ENCODE measurements at places on chromosomes 12 and 14.

GRCh38 chr12:58639318-58639934, 280.9 kb downstream of the LRIG3 start:
- DNase-seq: no peak

GRCh38 chr12:69497308-69498026, 27.3 kb downstream of the FRS2 start:
- no peak for DNase-seq

- no peak for DNase-seq
Observed at GRCh38 chr12:55636116-55636655, 506 bp upstream of the OR10P1 start.

DNA sequence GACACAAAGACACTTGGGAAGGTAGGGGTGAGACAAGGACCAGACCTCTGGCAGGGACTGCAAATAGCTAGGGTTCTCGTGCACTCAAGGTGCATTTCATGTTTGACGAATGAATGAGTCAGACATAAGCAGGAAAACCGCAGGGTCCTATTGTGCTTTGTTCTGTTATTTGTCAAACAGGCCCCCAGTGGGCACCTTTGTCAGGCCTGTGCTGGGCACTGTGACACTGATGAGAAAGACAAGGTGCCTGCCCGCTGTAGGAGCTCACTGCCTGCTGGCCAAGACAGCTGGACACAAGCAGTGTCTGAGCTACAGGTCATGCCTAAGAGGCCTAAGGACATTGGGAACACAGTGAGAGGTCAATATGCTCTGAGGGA, 2.3 kb downstream of the OTUB2 start:
- peak; percentile 38 for DNase-seq

GRCh38 chr12:14741153-14741552, 44.8 kb upstream of the GUCY2C start:
- no peak for DNase-seq

DNA sequence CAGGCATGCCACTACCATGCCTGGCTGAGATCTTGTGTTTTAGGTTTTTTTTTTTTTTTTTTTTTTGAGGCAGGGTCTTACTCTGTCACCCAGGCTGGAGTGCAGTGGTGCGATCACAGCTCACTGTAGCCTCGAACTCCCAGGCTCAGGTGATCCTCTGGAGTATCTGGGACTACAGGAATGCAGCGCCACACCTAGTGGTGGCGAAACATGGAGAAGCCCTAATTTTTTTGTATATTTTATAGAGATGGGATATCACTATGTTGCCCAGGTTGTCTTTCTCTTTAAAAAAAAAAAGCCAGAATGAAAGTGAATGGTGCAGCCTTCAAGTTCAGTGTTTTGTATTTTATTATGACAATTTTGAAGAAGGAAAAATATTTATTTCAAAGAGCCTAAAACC, 44.1 kb downstream of the FGD4 start:
- no peak for DNase-seq

DNA sequence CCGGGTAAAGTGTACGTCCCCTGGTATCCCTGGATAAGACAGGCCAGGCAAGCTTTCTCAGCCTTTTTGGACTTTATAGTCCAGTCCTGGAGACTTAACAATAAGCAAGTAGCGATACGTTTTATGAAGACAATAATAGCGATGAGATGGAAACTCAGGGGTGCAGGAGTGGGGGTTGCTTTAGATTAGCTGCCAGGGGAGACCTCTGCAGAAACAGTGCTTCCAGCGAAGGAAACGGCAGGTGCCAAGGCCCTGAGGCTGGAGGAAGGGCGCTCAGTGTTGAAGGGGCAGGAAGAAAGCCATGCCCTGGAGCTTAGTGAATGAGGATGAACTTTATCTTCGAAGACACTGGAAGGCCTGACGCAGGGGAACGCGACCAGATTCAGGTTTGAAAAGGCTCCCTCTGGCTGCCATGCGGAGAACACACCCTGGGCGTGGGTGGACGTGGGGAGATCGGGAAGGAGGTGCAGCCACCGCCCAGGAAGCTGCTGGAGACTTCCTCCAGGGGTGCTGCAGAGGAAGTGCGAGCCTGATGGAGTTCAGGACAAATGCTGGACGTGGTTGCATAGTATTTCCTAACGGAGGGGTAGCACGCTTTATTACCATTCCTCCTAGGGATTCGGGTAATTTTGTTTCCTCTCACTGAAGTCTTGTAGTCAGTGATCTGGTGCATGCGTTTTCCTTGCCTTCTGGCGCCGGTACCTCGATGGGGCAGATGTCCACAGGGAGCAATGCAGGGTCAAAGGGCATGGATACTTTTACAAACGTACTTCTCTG, 26.1 kb upstream of the UBC start:
- DNase-seq: peak; percentile 82

GRCh38 chr14:74983343-74983742, 19.4 kb upstream of the EIF2B2 start:
- DNase-seq: no peak

GRCh38 chr14:64234877-64235651, 59.1 kb downstream of the ESR2 start:
- no peak for DNase-seq

DNA sequence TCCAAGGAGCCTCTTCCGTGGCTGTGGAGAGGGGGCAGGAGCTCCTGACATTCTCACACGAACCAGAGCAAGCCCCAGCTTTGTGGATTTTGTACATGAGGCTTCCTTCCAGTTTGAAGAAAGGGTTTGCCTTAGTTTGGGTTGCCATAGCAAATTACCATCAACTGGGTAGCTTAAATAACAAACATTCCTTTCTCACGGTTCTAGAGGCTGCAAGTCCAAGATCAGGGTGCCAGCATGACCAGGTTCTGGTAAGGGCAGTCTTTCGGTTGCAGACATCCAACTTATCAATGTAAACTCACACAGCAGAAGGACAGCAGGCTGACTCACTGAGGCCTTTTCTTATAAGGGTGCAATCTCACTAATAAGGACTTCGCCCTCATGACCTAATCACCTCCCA, 25.9 kb upstream of the STAB2 start:
- DNase-seq: no peak

GRCh38 chr12:123807670-123808069, 45.6 kb downstream of the DNAH10 start:
- DNase-seq: no peak

- DNase-seq: no peak
Observed at GRCh38 chr14:101972126-101972866, 7.9 kb downstream of the DYNC1H1 start.

DNA sequence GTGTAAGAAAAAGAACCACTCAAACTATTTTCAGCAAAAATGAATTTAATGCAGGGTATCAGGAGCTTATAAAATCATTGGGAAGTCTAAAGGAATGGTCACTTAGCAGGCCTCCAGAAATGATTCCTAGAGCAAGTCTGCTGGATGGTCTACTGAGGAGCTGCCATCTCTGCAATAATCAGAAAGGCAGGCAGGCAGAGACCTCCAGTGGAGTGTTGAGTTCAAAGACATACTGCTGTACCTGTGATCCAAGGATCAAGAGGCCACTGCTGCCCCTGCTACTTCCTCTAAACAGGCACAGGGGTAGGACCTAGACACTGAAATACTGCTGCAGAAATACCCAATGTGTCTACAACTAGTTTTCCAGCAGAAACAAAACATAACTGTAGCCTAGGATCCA, 14.5 kb upstream of the KICS2 start:
- no peak for DNase-seq

- no peak for DNase-seq
Observed at GRCh38 chr12:48281811-48282210, 68.9 kb downstream of the ZNF641 start.

DNA sequence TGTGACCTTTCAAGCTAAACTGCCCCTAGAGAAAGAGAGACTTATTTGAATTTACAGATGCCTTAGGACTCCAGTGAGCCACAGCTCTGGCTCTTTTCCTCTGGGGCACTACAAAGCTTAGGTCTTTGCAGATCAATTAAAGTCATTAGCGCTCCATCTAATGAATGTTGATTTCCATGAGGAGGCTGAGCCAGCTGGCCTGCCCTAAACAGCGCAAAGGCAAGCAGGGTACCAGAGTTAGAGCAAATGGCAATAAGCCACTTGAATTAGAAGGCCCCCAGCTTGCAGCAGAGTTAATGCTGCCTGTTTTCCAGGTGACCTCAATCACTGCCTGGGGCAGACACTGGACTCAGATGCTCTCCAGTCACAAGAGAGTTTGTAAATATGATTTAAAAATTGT, 695.3 kb downstream of the DIO2 start:
- DNase-seq: no peak

DNA sequence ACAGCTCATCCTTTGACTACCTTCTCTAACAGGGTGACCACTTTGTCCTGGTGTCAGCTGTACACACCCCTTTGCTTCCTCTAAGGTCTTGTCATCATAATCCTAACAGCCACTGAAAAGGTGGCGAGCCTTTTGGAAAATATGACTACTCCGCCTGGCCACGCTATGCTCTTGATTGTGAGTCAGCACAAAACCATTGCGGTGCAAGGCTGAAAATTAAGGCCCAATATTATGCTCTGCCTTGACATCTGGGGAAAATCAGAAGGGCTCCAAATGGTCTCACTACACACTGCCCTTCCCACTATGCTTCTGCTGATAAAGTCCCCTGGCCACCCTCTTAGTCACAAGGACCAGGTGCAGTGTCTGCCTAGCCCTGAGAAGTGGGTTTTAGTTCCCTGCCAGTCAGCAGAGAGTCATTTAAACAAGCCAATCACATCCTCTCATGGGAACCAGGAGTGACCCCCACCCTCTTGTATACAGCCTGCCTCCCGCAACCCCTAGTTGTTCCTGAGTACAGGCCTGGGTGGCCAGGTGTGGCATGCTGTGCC, 34.3 kb downstream of the FGD6 start:
- no peak for DNase-seq

DNA sequence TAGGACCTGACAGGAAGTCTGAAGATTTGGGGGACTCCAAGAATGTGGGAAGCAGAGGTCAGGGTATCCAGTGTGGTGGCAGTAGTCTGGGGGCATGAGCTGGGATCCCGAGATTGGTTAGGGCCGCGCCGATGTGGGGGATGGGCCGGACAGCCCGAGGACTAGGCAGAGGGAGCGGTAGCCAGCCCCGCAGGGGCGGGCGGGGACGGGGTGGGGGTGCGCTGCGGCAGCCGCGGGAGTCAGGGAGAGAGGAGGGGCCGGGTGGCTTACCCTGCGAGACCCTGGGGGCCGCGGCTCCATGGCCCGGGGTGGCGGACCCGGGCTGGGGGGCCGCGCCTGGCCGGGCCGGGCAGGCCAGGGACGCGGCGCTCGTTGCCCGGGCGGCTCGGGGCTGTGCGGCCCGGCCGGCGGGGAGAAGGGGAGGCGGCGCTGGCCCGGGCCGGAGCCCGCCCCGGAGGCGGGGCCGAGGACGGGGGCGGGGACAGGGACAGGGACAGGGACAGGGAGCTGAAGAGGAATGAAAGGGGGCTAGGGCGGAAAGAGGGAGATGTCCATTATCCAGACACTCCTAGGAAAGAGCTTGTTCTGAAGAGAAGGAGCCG, 5.6 kb downstream of the ZNF385A start:
- no peak for DNase-seq

DNA sequence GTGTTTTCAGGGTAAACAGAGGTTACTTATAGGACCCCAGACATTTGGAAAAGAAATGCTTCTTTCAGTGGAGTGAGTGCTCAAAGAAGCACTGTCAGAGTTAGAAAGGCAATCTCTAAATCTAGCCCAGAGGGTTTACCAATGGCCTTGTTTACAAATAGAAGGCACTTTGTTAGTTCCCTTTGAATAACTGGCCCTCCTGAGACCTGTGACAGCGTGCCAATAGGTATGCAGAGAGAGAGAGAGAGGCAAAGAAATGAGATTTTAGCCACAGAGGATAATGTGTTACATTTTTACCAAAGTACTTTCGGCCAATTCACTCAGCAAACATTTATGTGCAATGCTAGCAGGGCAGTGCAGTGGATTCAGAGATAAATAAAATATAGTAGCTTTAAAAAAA, 41.9 kb downstream of the TPH2 start:
- no peak for DNase-seq

DNA sequence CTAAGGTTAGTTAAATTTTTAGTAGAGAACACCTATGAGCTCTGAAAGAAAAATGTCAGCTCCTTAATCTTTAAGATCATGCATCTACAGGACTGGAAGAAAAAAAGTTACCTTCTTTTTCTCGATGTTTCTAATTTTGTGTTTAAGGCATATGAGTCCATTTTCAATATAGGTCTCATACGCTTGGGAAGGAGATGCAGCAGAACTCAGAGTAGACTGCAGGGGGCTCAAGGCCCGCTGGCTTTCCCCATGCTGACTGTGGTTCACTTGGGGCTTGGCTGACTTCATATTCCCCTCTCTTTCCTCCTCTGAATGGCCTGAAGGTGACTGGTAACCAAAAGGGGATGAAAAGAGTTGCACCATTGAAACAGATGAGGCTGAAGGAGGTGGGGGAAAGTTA, 1.5 kb downstream of the CAPRIN2 start:
- peak; percentile 11 for DNase-seq

DNA sequence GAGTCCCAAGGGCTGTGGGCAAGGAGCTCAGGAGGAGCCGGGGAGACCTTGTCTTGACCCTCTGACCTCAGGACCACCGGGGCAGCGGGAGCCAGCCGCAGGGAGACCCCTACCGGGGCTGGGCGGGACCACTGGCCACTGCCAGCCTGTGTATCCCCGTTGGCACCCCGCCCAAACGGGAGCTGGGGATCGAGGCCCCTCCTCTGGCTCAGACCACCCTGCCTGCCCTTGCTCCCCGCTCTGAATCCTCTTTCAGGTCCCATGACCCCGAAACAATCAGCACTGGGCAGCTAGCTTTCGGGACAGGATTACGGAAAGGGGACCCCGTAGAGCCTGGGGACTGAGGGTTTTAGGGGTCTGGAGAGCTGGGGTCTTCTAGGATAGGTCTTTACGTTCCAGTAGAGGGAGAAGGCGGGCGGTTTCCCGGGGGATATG, 1.3 kb downstream of the GLI1 start:
- DNase-seq: no peak

DNA sequence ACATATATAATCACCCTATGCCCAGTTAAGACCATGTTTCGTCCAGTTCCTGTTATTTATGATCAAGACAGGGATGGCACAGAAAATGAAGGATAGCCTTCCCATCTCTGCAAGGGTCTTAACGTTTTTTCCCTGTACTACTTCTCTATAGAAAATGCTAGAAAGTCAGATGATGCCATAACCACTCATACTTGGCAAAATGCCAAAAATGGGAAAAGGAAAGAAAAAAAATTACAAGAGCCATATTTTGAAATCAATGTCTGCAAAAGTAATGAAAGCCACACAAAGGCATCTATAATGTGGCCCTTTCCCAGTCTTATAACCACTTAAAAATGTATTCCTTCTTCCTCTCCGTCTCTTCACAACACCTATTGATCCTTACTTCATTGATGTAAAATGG, 1.8 kb upstream of the MYL6B start:
- no peak for DNase-seq
